ENCODE measurements at places on chromosomes 1 and 21.
A peak's percentile ranks its signal among the peaks of the same experiment; 100 is the strongest.

GRCh38 chr1:39293375-39294070 is 89.0 kb downstream of the MACF1 start:
- no peak for DNase-seq

DNA sequence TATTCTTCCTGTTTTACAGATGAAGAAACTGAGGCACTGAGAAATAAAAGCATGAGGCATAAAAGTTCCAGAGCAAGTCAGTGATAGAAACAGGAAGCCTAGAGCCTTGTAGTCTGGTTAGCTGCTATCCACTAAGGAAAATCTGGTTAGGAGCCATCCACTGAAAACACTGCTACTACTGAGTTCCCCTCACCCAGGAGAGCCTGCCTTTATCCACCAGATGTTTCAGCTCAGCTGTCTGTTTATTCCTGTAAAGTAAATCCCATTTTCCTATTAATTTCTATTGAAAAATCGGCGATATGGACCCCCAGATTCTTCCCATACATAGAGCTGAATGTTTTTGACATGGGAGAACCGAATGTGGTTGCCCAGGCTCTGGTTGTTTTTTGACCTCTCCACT is 63.7 kb upstream of the LMO4 start:
- DNase-seq, result no peak

GRCh38 chr21:36186081-36186480 is 29.5 kb downstream of the DOP1B start:
- no peak for DNase-seq

DNA sequence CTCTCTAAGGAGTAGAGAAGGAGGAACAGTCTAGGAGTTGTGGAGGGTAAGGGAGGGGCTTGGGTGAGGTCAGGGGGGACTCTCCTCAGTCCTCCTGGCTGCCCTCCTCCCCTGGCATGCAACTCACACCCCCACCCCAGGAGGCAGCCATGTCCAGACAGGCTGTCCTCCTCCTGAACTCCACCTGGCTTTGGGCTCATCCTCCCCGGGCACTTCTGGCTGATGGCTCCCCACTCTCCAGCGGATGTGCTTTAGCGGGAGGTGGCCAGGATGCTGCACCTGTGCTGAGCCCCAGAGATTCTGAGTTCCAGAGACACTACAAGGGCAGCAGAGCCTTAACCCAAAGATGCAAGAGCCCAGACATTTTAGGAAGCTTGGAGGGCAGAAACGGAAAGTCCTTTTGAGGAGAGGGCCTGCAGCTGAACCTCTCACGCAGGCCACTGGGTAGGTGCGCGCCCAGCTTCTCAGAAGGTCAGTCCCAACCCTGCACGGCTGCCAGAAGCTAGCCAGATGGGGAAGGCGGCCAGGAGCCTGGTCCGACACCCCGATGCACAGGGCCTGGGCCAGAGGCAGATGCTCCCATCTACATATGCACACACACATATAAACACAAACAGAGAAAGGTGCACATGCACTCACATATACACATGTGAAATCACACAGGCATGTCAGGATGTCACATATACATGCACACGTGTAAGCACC is 83.4 kb downstream of the PDE9A start:
- DNase-seq, result no peak

GRCh38 chr21:19986396-19986795 is 1011.8 kb upstream of the NCAM2 start:
- no peak for DNase-seq

GRCh38 chr1:171576144-171576543 is 45.9 kb upstream of the MYOCOS start:
- DNase-seq, result no peak

DNA sequence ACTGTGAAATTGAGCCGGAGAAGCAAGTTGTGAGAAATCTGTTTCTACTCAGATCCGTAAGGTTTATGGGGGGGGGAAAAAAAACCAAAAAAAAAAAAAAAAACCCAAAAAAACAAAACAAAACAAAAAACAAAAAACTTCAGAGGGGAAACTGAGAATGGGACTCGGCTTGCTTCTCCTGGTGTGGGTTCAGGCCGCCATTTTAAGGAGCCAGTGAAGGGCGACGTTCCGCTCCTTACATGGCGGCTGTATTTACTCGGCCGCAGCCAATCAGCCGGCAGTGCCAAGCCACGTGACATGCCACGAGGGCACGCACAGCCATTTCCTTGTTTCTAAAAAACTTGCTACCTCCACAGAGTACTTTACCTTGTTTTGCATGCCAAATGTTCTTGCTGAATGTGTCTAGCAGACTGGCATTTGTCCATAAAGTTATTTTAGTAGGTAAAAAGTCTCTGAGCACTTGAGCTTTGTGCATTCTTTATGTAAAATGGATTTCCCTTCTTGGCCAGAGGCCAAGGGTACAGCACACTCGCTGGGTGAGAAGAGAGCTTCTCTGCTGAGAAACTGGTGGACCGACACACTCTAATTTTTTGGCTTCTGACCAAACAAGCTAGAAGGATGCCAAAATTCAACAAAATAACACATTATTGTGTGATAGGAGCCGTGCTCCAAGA is 101.8 kb downstream of the NFIA start:
- peak; percentile 93 for DNase-seq

DNA sequence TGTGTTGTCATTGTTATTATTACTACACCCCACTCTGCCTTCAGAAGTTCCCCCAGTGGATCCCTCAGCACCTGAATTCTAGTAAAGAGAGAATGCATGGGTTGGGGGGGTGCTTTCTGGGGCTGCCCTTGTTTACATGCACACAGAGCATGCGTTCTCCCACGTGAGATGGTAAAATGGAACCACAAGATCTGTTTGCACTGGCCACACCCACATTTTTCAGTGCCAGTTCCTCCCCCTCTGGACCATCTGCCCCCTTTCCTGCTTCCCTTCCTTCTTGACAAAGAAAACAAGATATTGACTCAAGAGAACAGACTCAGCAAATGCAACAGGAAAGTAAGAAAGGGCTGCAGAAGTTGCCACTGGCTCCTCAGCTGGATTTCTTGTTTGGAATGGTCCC is 8.9 kb downstream of the SLC6A17 start:
- no peak for DNase-seq

GRCh38 chr1:179786815-179787685 is 44.0 kb downstream of the FAM163A start:
- no peak for DNase-seq

- no peak for DNase-seq
Observed at GRCh38 chr1:209741193-209741592, 14.7 kb upstream of the TRAF3IP3 start.

DNA sequence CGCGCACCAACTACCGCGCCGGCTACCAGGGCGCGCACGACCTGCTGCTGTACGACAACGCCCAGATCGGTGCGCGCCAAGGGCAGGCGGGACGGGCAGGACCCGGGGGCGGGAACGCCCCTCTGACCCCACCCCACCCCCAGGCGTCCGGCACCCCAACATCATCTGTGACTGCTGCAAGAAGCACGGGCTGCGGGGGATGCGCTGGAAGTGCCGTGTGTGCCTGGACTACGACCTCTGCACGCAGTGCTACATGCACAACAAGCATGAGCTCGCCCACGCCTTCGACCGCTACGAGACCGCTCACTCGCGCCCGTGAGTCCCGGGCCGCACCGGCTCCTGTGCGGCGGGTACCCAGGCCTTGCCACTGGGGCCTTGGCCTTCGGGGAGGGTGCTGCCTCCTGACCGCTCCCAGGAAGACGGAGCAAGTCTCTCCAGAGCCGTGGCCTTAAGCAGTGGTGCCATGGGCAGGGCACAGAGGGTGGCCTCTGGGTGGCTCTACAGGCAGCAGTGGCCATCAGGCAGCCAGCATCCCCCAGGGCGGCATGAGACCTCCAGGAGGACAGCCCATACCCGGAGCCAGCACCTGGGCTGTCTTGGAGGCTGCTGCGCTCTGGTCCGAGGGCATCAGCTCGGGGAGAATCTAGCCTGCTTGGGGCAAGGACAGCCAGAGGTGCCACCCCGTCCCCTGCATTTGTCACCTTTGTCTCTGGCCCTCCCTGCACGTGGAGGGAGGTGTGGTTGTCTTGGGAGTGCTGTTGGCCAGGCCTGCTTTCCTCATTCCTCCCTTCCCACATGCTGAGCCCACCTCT is 8.1 kb upstream of the MMP23B start:
- no peak for DNase-seq

DNA sequence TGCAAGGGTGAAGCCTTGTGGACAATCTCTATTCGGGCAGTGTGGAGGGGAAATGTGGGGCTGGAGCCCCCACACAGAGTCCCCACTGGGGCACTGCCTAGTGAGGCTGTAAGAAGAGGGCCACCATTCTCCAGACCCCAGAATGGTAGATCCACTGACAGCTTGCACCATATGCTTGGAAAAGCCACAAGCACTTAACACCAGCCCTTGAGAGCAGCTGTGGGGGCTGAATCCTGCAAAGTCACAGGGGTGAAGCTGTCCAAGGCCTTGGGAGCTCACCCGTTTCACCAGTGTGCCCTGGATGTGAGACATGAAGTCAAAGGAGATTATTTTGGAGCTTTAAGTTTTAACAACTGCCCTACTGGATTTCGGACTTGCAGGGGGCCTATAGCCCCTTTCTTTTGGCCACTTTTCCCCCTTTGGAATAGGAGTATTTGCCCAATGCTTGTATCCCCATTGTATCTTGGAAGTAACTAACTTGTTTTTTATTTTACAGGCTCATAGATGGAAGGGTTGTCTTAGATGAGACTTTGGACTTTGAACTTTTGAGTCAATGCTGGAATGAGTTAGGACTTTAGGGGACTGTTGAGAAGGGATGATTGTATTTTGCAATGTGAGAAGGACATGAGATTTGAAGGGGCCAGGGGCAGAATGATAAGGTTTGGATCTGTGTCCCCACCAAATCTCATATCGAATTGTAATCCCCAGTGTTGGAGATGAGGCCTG is 16.3 kb upstream of the COL6A1 start:
- no peak for DNase-seq

GRCh38 chr1:31437433-31438037 is 24.5 kb downstream of the SERINC2 start:
- DNase-seq, result no peak

GRCh38 chr1:1089731-1090423 is 15.8 kb upstream of the RNF223 start:
- no peak for DNase-seq

DNA sequence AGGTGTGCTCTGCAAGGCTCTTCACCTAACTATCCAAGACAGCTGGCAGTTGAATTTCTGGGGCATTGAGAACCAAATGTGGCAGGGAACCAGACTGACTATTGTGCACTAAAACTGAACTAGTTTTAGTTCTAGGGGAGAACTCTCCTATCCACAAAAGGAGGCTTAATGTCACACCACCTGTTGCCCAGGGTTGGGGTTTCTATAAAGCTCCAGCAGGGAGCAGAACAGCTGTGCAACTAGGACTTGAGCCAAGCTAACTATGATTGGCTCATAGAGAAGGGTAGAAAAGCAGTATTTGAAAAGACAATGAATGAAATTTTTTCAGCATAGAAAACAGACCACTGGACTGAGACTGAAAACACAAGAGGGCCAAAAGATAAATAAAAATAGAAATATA is 53.3 kb upstream of the FGGY start:
- no peak for DNase-seq

DNA sequence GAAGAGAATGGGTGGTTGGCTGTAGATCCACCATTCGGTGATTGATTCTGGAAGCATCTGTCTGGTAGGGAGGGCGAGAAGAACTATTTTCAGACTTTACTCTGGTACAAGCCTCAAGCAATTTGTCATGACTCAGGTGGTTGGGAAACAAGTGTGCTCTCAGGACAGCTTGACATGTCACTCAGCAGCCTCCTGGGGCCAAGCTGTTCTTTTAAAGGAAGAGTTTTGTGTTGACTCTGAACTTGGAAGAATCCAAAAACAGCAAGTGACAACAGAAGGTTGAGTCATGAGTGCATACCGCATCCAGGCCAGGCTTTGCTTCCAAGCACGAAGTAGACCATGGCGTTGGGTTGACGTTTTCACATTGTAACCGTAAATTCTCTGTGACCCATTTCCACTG is 65.9 kb downstream of the CLIC6 start:
- DNase-seq, result no peak

DNA sequence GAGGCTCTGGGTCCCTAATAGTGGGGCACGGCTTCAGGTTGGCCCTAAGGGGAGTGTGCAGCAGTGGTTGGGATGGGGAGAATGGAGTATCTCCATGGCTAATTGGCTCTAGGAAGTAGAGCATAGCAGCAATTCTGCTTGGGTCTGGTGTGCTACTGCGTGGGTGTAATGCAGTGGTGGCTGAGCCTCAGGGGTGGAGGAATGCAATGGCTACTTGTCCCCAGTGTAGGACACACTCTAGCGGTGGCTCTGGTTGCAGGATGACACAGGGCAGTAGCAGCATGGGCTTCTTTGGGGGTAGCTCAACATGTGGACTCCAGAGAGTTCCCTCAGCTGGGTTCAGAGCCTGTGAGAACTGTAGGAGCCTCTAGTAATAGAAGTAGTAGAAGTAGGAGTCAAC is 91.2 kb upstream of the FAM78B start:
- no peak for DNase-seq

- no peak for DNase-seq
Observed at GRCh38 chr1:59075021-59075420, 221.9 kb upstream of the FGGY start.

DNA sequence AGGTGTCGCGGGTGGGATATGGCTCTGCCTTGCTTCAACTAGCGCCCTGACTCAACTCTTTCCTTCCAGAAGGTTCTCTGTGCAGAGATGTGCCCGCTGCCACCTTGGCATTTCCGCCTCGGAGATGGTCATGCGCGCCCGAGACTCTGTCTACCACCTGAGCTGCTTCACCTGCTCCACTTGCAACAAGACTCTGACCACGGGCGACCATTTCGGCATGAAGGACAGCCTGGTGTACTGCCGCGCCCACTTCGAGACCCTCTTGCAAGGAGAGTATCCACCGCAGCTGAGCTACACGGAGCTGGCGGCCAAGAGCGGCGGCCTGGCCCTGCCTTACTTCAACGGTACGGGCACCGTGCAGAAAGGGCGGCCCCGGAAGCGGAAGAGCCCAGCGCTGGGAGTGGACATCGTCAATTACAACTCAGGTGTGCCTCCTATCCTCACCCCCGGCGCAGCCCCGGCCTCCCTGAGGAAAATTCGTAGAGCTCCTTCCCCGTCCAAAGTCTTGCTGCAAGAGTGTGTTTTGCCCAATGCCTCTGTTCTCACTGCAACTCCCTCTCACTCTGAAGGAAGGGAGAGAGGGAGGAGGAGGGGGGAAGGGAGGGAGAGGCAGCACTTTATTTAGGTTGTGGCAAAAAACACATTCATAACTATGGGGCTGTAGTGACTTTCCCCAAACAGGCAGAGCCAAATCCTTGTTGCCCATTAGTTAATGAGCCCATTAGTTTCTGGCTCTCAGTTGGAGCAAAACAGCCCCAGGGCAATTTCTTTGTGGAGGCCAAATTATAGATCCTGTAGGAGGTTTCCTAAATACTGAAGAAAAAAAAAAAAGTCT is 4.3 kb downstream of the LHX9 start:
- DNase-seq, result no peak

GRCh38 chr1:39615086-39615673 is 24.3 kb downstream of the HEYL start:
- DNase-seq, result no peak

Data from dermis microvascular lymphatic vessel endothelial cell (primary cell).